ENCODE measurements at places on chromosomes 7 and 10.

DNA sequence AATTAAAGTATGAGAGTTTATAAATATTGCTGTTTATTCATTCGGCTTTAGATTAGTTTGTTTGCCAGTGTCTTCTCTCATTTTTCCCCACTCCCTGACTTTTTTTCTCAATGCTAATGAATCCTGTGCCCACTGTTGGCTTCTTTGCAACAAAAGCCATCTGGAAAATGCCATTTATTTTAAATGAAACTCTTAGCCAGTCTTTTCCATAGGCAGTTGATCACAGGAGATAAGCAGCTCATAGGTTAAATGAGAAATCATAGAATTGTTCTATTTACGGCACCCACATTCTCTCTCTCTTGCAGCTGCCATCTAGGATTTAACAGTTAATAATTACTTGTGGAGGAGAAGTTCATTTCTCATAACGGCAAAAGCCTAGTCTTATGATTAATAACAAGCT, 249.3 kb upstream of the POM121L12 start:
- DNase-seq = no peak

GRCh38 chr7:13035233-13035632, 347.8 kb downstream of the ARL4A start:
- no peak for DNase-seq

GRCh38 chr7:86929293-86930109, 130.0 kb downstream of the ELAPOR2 start:
- no peak for DNase-seq

- no peak for DNase-seq
Observed at GRCh38 chr7:113784316-113784715, 134.5 kb downstream of the PPP1R3A start.

- no peak for DNase-seq
Observed at GRCh38 chr10:129411393-129411705, 55.7 kb upstream of the MGMT start.

- no peak for DNase-seq
Observed at GRCh38 chr7:16839646-16840045, 34.8 kb upstream of the AGR2 start.

DNA sequence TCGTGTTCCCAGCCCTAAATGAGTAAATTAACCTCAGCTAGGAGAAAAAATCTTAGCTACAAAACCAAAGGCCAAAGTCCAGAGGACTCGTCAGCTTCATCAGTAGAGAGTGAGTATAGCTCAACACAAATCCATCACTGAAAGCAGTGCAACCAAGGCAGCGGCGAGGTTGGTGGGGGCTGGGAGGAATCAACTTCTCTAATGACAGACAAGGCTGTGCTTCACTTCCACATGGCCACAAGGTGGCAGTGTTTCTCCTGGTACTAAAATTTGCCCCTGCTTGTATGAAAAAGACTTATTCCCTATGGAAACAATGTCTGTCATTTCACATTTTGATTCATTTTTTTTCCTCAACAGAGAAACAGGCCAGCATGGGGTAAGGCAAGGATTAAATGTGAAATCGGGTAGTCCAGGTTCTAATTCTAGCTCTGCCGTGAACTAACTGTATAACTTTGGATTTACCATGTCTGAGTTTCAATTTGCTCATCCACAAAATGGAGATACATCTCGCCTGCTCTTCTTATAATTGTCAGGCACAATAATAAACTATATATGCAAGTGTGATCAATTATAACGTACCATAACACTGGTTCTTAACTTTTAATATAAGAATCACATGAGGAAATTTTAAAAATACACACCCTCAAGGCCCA, 39.3 kb downstream of the FAS start:
- peak; percentile 44 for DNase-seq

GRCh38 chr7:18570441-18570840, 74.9 kb downstream of the HDAC9 start:
- no peak for DNase-seq

GRCh38 chr7:145031162-145031561, 195.3 kb upstream of the TPK1 start:
- no peak for DNase-seq

DNA sequence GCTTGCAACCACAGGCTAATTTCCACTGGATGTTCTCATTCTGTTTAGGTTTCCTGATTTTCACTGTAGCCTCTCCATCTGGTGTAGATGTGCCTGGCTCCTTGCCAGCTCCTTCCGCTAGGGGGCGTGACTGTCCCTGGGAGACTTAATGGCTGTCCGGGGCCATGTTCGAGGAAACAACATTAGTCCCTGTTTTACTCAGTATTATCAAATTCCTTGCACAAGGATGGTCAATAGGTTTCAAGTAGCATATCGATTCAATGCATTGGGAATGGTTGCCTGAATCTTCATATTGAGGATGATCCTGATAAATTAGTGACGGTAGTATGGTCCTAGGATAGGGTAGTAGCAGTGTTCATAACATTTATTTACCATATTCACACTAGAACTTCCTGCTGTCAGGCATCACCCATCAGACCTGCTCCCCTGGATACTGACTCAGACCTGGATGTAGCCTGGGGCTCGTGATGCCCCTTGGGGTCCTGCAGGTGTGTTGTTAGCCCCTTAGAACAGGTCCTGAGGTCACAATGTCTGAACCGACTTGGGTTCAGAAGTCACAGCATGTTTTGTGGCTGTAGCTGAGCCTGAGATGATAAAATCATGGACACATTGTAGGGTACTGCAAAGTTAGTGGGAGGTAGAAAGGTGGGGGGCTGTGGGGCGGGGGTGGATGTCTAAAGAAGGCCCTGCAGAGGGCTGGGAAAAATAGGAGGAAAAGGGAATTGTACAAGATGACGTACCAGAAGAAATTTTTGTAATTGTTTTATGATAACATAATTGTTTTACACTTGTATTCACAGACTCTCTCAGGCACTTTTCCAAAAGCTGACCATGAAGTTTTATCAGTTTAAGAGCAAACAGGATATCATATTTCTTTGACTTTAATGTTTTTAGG, 8.9 kb upstream of the EXOC6 start:
- peak; percentile 53 for DNase-seq

DNA sequence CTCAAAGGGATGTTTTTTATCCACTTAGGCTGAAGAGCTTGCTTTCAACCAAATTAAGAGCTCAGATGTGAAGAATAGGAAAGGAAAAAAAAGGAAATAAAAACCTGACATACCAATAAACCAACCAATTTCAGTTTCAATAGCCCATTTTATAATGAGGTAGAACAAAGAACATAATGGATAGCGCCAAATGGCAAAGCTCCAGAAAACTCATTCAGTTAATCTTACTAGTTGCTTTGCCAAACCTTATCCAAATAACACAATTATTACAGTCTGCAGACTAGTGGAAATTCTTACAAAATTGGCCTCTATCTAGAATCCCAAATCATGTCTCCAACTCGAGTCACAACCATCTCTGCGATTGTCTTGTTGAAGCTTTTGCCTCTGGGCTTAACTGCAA, 337.0 kb downstream of the CRPPA start:
- no peak for DNase-seq

- DNase-seq = no peak
Observed at GRCh38 chr7:143227806-143228205, 6.0 kb downstream of the TAS2R40 start.

DNA sequence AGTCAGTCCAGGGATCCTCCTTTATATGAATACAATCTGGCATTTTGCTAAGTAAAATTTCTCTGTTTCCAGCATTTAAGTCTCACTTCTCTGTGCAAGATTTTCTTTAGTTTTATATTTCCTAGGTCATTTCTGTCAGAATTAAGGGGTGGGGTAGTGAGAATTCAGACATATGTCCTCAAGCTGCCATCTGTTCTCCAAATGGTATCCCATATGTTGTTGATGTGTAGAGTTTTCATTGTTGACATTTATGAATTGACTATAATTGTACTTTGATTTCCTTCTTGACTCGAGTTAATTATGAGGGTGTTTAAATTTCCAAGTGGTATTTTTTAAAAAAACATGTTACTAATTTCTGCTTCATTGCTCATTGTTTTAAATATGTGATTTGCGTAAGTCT, 148.8 kb downstream of the NPSR1 start:
- no peak for DNase-seq

DNA sequence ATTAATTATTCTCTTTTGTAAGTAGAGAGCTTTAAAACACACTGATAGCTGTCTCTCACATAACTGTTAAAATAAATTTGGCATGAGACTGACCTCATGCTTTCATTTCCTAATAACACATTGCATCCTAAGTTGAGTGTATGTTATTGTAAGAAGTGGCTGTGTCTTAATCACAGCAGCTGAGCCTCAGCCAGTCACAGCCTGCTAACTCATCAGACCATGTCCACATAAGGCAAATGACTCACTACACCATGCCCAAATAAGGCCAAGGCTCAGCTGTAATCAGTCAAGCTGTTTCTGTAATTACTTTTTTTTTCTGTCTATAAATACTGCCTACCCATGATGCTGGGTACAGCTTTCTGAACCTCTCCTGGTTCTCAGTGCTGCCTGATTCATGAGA, 860.9 kb downstream of the XPNPEP1 start:
- DNase-seq = no peak

DNA sequence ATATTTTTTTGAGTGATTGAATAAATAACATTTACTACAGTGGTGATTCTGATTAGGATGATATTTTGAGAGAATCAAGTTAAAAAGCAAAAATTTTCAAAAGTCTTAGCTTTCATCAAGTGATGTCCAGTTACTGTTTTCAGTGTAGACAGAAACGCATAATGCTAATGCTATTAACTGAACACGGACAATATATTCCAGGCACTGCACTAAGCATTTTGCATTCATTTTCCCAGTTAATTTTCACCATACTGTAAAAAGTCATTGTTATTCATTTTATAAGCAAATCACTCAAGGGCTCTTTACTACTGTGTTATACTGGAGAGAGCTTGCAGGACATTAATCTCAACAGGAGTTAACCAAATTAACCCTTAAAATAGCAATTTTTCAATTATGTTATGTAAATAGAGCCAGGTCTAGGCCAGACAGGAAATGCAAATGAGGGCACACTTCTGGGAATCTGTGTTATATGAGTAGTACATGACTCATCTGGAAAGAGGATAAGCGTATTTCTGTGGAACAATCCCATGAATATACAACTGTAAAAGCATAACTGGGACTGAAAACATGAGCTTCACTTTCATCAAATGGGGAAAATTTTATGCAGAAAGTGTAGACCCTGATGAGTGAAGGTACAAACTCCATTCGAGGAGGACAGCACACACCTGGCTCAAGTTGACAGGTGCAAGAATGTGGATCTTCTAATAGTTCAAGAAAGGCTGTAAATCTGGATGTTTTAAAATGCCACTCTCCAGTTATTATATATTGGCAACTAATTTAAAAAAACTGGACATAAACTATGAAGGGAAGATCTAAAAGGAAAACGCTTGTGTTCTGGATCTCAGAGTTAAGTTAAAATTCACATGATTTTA, 75.4 kb downstream of the ANK3 start:
- no peak for DNase-seq

DNA sequence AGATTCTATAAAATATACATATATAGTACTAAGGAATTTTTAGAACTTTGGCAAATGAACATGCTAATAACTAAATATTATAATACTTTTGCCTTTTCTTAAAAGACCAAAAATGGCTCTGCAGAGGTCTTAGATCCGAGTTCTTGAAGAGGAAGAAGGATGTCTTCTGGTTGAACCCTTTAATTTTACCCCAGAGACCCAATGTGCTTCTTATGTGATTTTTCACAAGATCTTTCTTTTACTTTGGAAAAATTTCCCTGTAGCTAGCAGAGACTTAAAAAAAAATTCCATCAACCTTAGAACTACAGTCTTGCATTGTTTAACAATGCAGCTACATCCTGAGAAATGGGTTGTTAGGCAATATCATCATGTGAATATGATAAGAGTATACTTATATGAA, 663.2 kb downstream of the PARD3 start:
- no peak for DNase-seq

DNA sequence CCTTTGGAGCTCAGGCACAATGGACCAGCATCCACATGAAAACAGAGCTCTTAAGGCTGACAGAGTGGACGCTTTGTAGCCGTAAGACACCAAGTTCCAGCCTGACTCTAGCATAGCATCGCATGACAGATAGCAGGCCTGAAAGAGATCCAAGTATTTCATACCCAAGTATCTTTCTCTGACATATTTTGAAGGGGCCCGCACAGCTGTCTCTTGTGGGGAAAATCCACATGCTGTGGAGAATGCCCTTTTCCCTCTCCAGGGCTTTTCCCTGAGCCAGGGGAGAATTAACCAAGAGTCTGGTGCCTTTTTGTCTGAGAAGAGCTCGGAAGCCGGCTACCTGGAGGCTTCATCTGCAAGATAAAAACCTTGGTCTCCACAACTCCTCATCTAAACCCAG, 51.0 kb downstream of the CFAP46 start:
- DNase-seq = no peak

DNA sequence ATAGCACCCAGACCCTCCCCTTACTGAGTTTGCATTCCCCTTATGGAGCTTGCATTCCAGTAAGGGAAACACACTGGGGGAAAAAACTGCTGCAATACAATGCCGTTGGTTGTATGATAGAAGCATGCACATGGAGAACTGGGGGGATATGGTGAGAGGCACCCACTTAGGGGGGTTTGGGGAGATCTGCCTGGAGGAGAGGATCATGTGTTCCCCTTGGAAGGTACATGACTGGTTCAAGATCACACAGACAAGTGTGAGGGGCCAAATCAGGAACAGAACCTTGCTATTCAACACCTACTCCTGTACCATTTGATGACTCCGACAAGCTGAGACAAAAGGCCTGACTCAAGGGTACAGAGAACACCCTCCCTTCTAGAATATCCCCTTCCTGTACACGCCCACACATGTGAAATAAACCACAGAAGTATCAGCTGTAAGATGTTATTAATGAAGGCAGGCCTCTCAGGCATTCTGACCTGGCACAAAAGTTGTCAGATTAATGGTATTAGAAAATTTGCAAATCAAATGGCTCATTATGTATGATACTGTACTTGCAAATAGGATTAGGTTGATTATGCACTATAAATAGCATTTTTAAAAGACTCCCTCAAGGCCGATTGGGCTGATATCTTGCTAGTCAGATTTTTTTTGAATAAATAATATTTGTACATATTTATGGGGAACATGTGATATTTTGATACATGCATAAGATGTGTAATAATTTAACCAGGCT, 122.2 kb downstream of the NPY start:
- DNase-seq = no peak

GRCh38 chr10:86944907-86945306, 12.5 kb downstream of the MMRN2 start:
- no peak for DNase-seq

DNA sequence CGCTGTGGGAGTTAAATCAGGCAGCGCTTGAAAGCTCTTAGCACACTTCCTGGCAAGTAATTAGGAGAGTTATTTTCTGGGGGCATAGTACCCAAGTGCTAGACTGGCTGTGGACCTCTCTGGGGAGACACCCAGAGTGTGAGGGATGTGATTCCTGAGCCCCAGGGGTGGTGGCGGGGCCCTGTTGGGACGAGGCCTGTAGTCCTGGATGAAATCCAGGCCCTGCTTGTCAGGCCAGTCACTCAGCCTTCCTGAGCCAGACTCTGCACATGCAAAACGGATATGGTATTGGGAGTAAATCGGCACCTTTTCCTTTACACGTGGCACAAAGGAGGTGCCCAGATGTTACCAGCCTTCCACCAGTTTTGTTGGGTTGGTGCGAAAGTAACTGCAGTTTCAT, 31.2 kb downstream of the TRRAP start:
- DNase-seq = no peak

- peak; percentile 59 for DNase-seq
Observed at GRCh38 chr7:129188372-129188891, at the start of gene SMO. Gene SMO, plus strand, starts transcription at chr7:129188633. Its CDS starts 519 bp downstream, at chr7:129189152.

- DNase-seq = no peak
Observed at GRCh38 chr7:36563706-36564327, 160.5 kb downstream of the AOAH start.

- peak; percentile 68 for DNase-seq
Observed at GRCh38 chr10:101066146-101066895, 4.5 kb downstream of the KAZALD1 start.

- peak; percentile 61 for DNase-seq
Observed at GRCh38 chr10:52313933-52314821, at the start of gene DKK1. Gene DKK1, plus strand, starts transcription at chr10:52314281. Its CDS starts 154 bp downstream, at chr10:52314435.

All from germinal center (tissue), 1 donor.